ENCODE measurements at places on chromosomes 1 and 21. TPM values are rescaled to one million over a fixed set of nuclear protein-coding genes. Genes with fewer than 3 reads are reported as not detected.

DNA sequence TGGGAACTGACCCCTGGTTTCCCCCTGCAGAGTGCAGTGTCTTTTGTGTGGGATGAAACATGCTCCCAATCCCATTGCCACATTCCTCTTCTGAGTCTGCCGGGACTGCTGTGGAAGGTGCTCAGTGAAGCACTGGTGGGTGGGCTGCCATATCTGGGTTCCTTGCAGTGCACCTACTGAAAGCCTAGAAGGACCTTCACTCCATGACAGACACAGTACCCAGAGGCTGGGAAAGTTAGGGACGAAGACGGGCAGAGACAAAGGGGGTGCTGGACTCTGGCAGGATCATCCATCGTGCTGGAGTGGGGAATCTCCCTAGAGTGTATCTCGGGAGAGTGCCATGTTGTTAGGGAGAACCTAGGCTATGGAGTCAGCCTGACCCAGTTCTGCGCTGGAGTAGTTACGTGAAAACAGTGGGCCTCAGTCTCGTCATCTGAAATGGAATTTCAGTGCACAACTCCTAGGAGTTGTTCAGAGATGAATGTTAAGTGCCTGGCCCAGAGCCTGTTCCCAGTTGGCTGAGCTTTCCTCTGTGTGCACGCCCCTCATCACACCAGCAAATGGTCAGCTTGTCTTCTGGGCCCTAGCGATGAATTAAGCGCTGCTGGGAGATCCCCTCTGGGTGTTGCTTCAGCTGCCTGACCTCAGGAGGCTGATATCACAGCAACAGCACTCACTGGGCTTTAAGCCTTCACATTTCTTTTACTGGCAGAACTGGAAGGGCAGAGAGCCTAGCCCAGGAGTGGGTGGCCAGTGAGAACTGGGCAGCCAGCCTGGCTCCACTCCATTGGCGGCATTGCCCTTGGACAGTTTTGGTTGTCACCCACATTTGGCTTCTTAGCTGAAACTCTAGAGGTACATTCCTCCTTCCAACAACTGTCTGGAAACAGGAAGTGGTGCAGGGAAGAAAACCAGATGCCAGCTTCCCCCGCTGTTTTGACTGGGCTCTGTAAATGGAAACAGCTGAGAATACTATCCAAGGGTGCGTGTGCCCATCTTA is 479.8 kb upstream of the VAMP3 start:
- H3K36me3 ChIP-seq = no peaks in the 10 kb centered on the region
- DNase-seq = peak; percentile 37
- no peak overlapping the region for H3K27ac ChIP-seq
- H3K4me3 ChIP-seq = no peak overlapping the region

DNA sequence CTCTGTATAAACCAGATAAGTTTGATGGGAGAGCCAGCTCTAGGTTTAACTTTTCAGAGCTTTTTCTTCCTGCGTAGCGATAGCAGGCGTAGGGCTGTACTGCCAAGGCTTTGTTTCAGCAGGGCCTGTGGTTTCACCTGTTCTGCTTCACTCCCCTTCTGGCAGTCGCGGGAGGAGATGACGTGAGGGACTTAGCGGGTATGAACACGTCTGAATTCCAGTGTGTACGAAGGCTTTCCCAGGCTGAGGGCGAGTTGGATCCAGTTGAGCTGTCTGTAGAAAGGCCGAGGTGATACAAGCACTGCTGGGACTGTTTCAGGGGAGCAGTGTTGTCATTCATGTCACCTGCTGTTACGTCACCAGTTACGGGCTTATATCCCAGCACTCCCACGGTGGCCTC is 21.2 kb downstream of the PEX14 start:
- H3K27me3 ChIP-seq = no peaks in the 10 kb centered on the region
- H3K27ac ChIP-seq = peak overlapping the region; percentile 91
- DNase-seq = peak; percentile 78
- H3K4me1 ChIP-seq = peaks cover 47% of the 10 kb centered on the region
- H3K4me3 ChIP-seq = peak overlapping the region; percentile 85
- H3K36me3 ChIP-seq = peaks cover 10% of the 10 kb centered on the region

DNA sequence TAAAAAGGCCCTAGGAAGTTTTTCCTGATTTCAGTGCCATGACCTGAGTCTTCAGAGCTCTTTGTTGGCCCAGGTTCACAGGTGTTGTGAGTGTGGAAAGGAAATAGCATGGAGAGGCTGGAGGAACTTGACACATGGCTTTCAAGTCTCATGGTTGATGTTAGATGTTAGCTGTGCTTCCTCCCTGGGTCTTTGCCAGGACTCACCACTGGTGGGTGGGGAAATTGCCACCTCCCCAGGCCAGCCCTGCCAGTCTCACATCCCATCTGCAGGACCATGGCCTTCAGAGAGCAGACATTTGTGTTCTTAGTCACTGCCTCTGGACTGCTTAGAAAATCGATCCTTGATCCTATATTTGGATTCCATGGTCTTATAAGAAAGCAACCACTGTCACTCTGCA is 383.2 kb downstream of the DISC1 start:
- H3K4me1 ChIP-seq = peaks cover 2% of the 10 kb centered on the region
- no peak for DNase-seq
- no peak overlapping the region for H3K27ac ChIP-seq
- H3K36me3 ChIP-seq = peaks cover 2% of the 10 kb centered on the region
- peaks cover 6% of the 10 kb centered on the region for H3K27me3 ChIP-seq
- H3K4me3 ChIP-seq = no peak overlapping the region

The GPR157 gene
- 4.6 TPM for total RNA-seq

DNA sequence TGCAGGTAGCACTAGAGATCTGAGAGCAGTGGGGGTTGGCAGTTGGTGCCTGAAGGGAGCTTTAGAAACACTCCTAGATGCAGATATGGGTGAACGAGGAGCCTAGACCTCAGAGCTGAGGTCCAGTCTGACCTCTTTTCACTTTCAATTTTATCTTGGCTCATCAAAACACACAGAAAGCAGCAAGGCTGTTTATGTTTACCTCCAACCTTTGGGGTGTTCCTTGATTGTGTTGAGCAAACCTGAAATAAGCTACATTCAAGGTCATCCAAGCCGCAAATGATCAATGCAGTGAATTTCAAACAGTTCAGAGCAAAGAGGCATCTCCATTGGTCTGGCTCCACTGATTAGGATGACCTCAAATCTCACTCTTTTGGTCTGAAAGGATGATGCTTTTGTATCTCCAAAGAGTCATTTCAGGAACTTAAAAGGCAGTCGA is 1.3 kb downstream of the LY9 start:
- H3K27me3 ChIP-seq = peaks cover 4% of the 10 kb centered on the region
- peak overlapping the region; percentile 27 for H3K27ac ChIP-seq
- peaks cover 62% of the 10 kb centered on the region for H3K4me1 ChIP-seq
- peak overlapping the region; percentile 83 for H3K4me3 ChIP-seq

The WNT9A gene
- total RNA-seq = not detected

- H3K36me3 ChIP-seq = peaks cover 1% of the 10 kb centered on the region
- no peak overlapping the region for H3K4me3 ChIP-seq
- H3K27ac ChIP-seq = no peak overlapping the region
- H3K27me3 ChIP-seq = no peaks in the 10 kb centered on the region
Measured at GRCh38 chr1:180199018-180199417, 31.0 kb upstream of the LHX4 start.

DNA sequence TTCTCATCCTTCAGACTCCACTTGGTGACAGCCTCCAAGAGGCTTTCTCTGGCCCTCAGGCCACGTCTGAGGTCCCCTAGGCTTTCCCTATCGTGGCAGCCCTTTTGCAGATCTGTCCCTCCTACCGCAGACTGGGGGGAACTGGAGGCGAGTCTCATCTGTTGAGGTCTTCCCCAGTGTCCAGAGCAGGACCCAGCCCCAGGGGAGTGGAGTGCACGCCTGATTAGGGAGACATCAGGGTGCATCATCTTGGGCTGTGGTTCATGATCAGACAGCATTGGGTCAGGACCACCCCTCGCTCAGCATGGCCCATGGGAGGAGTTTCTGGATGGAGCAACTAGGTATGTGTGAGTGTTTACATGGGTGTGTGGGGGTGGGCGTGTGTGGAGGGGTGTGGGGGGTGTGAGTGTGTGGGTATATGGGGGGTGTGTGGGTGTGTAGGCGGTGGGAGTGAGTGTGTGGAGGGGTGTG is 8.5 kb upstream of the MATN1 start:
- H3K27ac ChIP-seq = peak overlapping the region; percentile 96
- H3K27me3 ChIP-seq = peaks cover 2% of the 10 kb centered on the region
- DNase-seq = peak; percentile 57
- H3K36me3 ChIP-seq = peaks cover 50% of the 10 kb centered on the region
- peaks cover 18% of the 10 kb centered on the region for H3K4me1 ChIP-seq
- peak overlapping the region; percentile 45 for H3K4me3 ChIP-seq

DNA sequence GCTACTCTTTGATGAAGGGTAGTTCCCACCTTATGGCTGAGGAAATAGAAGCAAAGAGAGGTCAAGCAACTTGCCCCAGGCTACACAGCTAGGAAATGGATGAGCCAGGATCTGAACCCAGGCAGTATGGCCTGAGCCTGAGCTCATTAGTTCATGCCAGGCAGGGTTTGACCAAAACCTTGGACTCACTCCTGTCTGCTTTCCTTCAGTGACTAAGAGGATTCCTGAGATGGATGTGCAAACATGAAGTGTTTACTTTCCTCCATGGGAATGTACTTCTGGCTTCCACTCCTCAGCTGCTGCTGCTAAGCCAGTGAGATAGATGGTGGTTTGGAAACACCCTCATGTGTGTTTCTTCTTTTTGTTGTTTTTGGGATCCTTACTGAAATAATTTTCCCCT is 35.1 kb upstream of the ERRFI1 start:
- peaks cover 14% of the 10 kb centered on the region for H3K27me3 ChIP-seq
- H3K4me3 ChIP-seq = no peak overlapping the region
- no peak for DNase-seq
- no peak overlapping the region for H3K27ac ChIP-seq

GRCh38 chr1:179029321-179029759 is 3.6 kb downstream of the FAM20B start:
- H3K4me3 ChIP-seq = peak overlapping the region; percentile 6
- H3K36me3 ChIP-seq = peaks cover 1% of the 10 kb centered on the region
- no peak for DNase-seq

The AADACL4 gene
- total RNA-seq = not detected

The TRAF3IP3 gene
- total RNA-seq = 392 TPM

- H3K27me3 ChIP-seq = peaks cover 40% of the 10 kb centered on the region
- H3K36me3 ChIP-seq = peaks cover 6% of the 10 kb centered on the region
- H3K4me1 ChIP-seq = peaks cover 16% of the 10 kb centered on the region
- no peak overlapping the region for H3K27ac ChIP-seq
Measured at GRCh38 chr1:32928715-32929114, 27.5 kb upstream of the TMEM54 start.

The C1orf50 gene
- total RNA-seq = 6.3 TPM

The FCRL1 gene
- total RNA-seq = not detected

DNA sequence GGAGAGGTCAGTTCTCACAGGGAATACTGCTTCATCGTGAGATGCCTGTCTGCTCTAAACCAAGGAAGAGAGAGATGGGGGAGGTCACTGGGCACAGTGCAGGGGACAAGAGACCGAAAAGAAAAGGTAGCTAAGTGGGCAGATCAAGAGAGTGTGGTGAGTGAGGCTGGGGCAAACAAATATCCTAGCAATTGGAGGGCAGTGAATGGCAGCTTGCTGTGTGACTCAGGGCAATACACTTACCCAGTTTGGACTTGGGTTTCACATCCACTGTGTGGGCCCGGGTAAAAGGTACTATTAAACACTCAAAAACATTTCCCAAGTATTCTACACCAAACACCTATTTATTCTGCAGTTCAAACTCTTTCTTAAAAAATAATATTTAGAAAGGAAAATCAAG is 10.2 kb downstream of the PLXNA2 start:
- peaks cover 12% of the 10 kb centered on the region for H3K4me1 ChIP-seq
- no peak overlapping the region for H3K4me3 ChIP-seq
- H3K36me3 ChIP-seq = no peaks in the 10 kb centered on the region
- H3K27me3 ChIP-seq = peaks cover 58% of the 10 kb centered on the region
- H3K27ac ChIP-seq = no peak overlapping the region

The TCHH gene
- not detected for total RNA-seq

- H3K27me3 ChIP-seq = no peaks in the 10 kb centered on the region
- H3K4me3 ChIP-seq = no peak overlapping the region
Measured at GRCh38 chr1:185426848-185427247, 109.8 kb upstream of the IVNS1ABP start.

The B3GALT2 gene
- 0.05 TPM for total RNA-seq

- no peaks in the 10 kb centered on the region for H3K4me1 ChIP-seq
- H3K4me3 ChIP-seq = no peak overlapping the region
- H3K36me3 ChIP-seq = no peaks in the 10 kb centered on the region
- no peak overlapping the region for H3K27ac ChIP-seq
Measured at GRCh38 chr1:106290805-106291501, 765.5 kb upstream of the PRMT6 start.

- H3K27ac ChIP-seq = no peak overlapping the region
Measured at GRCh38 chr1:214861615-214862014, 220.9 kb upstream of the KCNK2 start.

DNA sequence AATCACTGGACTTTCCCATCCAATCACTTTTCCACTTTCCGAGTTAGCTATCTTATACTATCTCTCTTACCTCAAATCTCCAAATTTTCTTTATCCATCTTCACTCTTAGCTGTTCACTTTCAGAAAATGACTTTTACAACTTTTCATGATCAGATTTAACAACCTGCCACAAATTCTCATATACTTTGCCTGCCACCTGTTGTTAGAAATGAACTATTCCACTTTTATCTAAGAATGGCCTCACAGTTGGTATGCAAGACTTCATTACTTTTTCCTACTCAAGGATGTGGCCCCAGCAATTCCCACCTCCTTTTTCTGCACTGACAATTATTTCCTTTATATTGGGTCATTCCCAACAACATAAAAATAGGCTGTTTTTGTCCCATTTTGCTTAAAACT is 93.6 kb upstream of the DEPDC1 start:
- H3K27ac ChIP-seq = no peak overlapping the region
- H3K36me3 ChIP-seq = no peaks in the 10 kb centered on the region
- no peak for DNase-seq
- H3K4me3 ChIP-seq = no peak overlapping the region

DNA sequence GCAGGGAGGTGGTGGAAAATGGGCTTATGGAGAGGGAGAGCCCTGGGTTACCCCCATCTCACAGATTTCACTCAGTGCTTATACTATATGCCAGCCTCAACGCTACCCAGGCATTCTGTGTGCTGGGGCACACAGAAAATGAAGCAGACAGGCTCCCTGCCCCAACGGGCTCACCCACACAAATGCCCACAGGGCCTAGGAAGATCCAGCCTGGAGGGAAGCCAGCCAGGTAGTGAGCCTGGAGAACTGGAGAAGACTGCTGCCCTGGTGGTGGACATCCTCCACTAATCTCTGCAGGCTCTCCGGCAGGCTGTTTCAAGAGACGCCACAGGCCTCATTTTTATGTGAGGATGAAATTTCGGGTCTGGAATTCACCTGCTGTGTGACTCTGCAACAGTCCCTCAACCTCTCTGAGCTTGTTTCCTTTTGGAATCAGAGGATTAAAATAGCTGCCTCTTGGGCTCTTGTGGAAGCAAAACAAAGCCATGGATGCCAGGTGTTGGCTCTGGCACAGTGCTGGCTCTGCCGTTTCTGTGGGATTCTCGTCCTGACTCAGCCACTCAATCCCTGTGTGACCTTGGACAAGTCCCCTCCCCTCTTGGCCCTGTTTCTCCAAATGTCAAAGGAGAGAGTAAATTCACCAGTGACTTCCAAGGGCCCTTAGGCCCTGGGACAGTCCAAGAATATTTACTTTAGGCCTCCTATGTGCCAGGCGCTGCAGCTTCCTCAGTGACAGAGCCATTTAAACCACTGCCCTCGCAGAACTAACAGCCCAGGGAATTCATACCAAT is 3.6 kb downstream of the PAQR7 start:
- peaks cover 2% of the 10 kb centered on the region for H3K36me3 ChIP-seq
- no peak overlapping the region for H3K4me3 ChIP-seq
- H3K27ac ChIP-seq = no peak overlapping the region
- H3K4me1 ChIP-seq = peaks cover 5% of the 10 kb centered on the region
- no peak for DNase-seq

The SLC30A7 gene
- 41.0 TPM for total RNA-seq

GRCh38 chr1:13646521-13646920 is 53.5 kb upstream of the PRDM2 start:
- H3K36me3 ChIP-seq = no peaks in the 10 kb centered on the region
- H3K4me1 ChIP-seq = no peaks in the 10 kb centered on the region
- DNase-seq = no peak
- no peak overlapping the region for H3K4me3 ChIP-seq

The DIPK1A gene
- 18.8 TPM for total RNA-seq
